Activated naive CD8-positive, alpha-beta T cell treated with anti-CD3 and anti-CD28 coated beads, Interleukin-2, amount 50 U/mL, for 24 hours (primary cell): ENCODE measurements at places on chromosomes 5 and 9.

DNA sequence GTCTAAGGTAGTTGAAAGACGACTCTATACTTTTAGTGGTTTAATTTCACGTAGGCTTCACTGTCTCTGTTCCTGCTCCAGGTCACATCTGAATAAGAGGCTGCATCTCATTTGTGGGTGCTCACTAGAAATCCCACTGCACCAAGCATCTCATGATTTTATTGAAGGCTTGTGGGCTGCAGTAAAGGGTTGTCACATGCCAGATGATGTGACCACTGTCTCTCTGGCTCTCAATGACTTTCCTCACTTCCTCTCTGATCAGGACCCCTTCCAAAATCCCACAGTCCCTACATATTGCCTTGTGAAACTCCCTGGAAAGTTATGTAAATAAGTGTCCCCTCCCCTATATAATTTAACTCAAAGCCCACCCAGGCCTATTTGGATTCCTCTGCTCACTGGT lies 8.9 kb upstream of the ZCCHC10 start:
- DNase-seq, result no peak

DNA sequence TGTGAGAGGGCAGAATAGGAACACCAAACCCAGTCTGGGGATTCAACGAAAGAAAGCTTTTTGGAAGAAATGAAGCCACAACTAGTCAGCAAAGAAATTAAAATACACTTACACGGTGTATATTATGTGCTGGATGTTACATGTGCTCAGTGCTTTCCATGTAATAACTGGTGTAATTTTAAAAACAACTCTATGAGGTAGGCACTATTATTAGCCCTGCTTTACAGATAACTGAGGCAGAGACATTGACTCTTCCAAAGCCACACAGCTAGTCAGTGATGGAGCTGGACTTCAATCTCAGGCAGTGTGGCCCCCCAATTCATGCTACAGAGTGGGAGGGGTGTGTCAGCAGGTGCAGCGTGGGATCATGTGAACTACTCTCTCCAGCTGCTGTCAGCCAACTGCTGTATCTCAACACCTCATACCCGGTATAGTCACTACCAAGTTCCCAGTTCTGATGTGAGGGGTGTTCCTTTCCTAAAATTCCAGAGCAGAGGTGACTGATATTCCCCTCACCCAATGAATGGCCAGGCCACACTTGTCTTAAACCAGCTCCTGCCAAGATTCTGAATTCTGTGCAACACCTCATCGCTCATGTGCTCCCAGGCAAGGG lies 33.8 kb upstream of the TJP2 start:
- no peak for DNase-seq

DNA sequence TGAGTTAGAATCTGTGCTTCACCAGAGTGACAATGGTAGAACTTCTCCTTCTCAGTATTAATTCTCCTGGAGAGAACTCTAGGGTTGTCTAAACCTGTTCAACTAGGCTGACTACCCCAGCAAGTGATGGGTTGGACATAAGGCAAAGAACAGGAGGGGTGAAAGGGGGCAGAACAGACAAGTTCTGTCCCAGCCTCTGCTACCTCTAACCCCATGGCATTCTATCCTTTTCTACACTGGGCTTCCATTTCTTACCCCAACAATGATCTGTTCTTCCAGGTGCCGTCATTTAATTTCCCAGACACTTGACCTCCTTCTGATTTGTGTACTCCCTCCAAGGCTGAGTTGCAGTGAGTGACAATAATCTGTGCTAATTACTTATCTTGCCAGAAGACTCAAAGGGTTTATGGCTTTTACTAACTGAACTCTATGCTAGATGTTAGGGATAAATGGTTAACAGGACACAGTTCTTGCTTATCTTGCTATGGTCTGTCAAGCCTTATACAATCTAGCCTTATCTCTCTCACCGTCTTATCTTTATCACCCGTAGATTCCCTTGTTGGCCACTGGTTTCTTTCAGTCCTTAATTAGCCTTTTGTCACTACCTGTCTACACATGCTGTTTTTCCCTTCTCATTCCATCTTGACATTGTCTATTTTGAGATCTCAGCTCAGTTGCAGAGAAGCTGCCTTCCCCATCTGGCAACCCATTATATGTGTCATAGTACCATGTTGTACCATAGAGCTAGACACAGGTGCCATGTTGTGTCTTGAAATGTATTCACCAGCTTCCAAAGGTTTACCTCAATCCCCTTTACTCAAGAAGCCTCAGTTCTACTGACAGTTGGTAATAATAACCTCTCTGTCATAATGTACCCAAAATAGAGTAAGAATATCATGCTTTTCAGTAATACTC lies 10.0 kb upstream of the MATR3 start:
- DNase-seq, result no peak

DNA sequence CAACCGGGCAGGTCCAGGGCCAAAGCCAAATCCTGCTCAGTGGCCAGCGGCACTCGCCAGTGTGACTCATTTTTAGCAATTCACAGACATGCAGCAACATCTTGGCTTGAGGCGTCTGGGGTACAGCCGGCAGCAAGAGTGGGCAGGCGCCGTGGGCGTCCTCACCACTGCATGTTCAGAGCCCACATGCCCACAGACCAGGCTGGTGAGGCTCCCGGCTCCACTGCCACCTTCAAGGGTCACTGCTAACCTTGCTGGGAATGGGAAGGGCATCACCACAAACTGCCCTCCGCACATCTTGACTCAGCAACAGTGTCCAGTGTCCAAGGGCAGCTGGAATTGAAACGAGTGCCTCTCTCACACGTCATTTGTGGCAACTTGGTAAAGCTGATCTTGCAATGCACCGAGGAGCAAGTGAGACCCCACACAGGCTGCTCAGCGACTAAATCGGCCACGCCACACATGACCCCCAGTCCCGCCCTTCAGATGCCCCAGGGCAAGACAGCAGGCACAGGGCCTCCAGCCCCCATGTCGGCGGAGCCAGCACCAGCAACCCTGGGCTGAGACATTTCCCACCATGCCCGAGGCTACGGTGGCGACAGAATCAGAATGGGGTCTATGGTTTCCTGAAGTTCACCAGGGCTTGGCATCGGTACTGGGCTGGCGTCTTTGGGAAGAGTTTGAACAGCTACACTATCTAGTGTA lies 140.3 kb downstream of the ROR2 start:
- no peak for DNase-seq

- DNase-seq, result no peak
Observed at GRCh38 chr5:24280215-24280614, 364.6 kb downstream of the CDH10 start.

DNA sequence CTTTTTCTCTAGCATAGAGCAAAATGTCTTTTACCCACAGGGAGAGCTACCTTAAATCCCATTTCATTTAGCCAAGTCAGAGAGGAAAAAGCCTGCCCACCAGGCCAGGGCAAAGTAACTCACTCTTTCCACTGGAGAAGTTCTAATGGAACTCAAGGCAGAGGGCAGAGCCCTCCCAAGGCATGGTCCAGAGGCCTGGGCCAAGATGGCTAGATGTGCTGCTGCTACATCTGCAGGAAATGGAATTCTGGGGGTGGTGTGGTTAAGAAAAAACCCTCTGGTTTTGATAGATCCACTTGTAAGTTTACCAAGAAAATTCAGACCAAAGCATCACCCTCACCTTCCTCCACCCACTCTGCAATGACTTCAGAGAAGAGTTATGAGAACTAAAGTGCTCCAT lies 37.3 kb downstream of the CSF2 start:
- DNase-seq, result peak; percentile 54
